ENCODE measurements at places on chromosomes 4 and X.

DNA sequence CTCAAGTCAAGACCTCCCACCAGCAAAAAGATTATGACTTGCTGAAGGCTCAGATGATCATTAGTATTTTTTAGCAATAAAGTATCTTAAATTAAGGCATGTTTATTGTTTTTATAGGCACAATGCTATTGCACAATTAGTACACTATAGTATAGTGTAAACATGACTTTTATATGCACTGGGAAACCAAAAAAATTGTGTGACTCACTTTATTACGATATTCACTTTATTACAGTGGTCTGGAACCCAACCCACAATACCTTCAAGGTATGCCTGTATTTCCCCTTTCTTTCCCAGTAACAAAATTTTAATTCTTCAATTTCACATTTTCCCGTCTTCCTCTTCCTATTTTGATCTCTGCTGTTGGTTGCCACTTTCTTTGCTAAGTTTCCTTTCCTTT lies 37.7 kb downstream of the ZCCHC12 start:
- peaks cover 4% of the 10 kb centered on the region for H3K4me1 ChIP-seq
- no peak overlapping the region for H3K27ac ChIP-seq
- DNase-seq: no peak
- H3K4me3 ChIP-seq: no peak overlapping the region
- H3K36me3 ChIP-seq: no peaks in the 10 kb centered on the region
- H3K27me3 ChIP-seq: no peaks in the 10 kb centered on the region

GRCh38 chrX:31547416-31547815 lies 475.6 kb upstream of the FTHL17 start:
- H3K27me3 ChIP-seq: no peaks in the 10 kb centered on the region
- no peak overlapping the region for H3K4me3 ChIP-seq
- no peak for DNase-seq
- no peak overlapping the region for H3K27ac ChIP-seq
- no peaks in the 10 kb centered on the region for H3K36me3 ChIP-seq
- no peaks in the 10 kb centered on the region for H3K4me1 ChIP-seq

DNA sequence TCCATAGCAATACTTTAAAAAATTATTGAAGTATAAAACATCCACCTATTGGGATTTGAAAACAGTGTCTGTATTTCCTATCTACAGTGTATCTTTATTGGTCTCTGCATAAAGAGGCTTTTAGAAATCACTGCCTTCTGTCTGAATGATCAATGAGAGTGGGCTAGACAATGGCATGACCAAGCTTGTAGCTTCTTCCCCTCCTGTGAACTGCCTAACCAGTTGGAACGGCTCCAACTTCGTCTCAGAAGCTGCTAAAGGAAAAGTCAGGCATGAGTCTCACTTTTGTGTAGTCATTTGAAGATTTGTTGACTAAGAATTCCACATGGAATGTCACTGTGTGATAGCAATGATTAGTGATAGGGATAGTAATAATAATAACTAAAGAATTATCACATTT lies 64.2 kb downstream of the INTS12 start:
- H3K4me1 ChIP-seq: no peaks in the 10 kb centered on the region
- no peak overlapping the region for H3K4me3 ChIP-seq
- H3K36me3 ChIP-seq: no peaks in the 10 kb centered on the region
- H3K27me3 ChIP-seq: peaks cover 31% of the 10 kb centered on the region
- no peak for DNase-seq

GRCh38 chr4:3434881-3435685 lies 6.7 kb upstream of the HGFAC start:
- DNase-seq: no peak
- peaks cover 2% of the 10 kb centered on the region for H3K4me1 ChIP-seq
- H3K4me3 ChIP-seq: no peak overlapping the region
- no peaks in the 10 kb centered on the region for H3K36me3 ChIP-seq

DNA sequence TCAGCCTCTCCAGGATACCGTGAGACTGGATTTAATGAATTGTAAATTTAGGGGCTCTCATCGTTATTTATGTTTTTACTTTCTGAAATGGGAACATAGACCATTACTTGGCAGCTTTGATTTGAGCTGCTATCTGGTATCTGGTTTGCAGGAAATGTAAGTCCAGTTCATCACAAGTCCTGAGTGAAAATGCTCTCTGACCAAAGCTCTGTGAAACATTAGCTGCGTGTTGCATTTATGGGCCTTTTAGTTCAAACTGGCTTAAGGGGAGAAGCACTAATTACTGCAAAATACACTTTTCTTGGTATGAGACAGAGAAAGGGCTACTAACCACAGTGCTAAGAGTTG lies 420 bp downstream of the CC2D2A start:
- H3K27ac ChIP-seq: peak overlapping the region; percentile 85
- peaks cover 39% of the 10 kb centered on the region for H3K4me1 ChIP-seq
- DNase-seq: no peak
- H3K27me3 ChIP-seq: peaks cover 5% of the 10 kb centered on the region
- H3K4me3 ChIP-seq: peak overlapping the region; percentile 87

- DNase-seq: no peak
- no peak overlapping the region for H3K4me3 ChIP-seq
- no peaks in the 10 kb centered on the region for H3K4me1 ChIP-seq
Observed at GRCh38 chrX:20067709-20068561, 48.8 kb downstream of the MAP7D2 start.

DNA sequence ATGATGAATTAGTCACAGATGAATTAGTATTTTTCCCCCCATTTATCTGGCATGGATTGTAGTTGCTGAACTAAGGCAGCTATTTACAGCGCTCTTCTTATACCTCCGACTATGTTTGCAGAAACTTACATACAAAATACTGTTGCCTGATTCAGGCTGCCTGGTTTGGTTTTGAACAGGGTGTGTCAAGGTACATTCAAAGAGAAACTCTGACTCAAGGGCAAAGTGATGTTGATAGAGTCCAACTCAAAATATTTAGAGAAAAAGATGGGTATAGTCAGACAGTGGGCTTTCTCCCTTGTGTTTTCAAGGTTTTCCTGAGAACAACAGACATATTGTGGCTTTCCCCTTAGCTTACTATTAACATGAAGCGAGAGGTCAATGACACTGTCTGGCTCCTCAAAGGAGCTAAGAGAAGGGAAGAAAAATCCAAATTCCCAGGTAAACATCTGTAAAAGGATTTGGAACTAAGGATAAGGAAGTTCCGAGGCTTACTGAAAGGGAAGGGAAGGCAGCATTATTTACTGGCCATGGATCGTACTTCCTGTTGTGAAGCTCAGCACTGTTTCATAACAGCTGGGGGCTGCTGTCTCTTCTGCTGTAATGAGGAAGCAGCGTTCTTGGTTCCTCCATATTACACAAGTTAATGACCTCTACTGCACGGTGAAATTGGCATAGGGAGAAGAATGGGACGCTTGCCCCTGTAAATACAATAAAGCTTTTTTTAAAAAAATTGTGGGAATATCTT lies 30.9 kb downstream of the FAM9C start:
- peak overlapping the region; percentile 76 for H3K4me3 ChIP-seq
- peaks cover 30% of the 10 kb centered on the region for H3K4me1 ChIP-seq
- H3K27me3 ChIP-seq: no peaks in the 10 kb centered on the region
- H3K36me3 ChIP-seq: no peaks in the 10 kb centered on the region
- DNase-seq: no peak

DNA sequence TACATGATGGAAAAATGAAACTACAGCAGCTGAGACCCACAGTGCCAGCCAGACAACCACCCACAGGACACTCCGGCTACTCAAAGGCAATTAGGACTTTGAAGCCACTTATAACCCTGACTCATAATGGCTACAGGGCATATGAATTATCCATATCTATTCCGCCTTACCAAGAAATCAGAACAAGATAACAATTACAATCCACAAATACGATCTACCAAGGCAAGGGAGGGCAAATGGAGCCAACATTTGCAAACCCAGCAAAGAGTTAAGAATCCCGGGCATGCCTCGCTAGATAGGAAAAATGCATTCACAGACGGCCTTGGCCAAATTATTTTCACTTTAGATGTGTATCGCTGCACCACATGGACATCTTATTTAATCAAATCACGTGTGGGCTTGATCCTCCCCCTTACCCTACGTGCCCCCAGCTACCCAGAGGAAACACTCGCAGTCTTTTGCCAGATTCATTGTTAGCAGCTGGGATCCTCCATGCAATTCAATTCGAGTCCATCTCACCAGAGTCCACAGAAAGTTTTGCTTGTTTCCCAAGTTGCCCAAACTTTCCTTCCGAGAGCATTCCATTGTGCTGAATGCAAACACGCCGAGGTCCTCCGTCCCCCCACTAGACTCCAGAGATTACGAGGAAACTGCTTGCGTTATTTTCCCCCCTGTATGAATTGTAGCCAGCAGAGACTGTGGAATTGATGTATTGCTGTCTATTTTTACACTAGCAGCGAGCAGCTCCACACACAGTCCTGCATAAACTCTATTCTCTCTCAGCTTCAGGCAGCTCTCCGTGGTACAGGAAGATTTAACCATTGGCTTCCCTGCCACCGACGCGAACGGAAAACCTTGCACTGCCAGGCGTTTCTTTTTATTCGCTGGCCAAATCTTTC lies 1.2 kb downstream of the PPARGC1A start:
- peaks cover 8% of the 10 kb centered on the region for H3K4me1 ChIP-seq
- H3K27me3 ChIP-seq: peaks cover 8% of the 10 kb centered on the region
- no peak overlapping the region for H3K4me3 ChIP-seq
- H3K36me3 ChIP-seq: no peaks in the 10 kb centered on the region
- no peak overlapping the region for H3K27ac ChIP-seq

GRCh38 chr4:101961144-101961543 lies 170.6 kb downstream of the BANK1 start:
- peaks cover 7% of the 10 kb centered on the region for H3K27me3 ChIP-seq
- no peaks in the 10 kb centered on the region for H3K36me3 ChIP-seq
- H3K4me3 ChIP-seq: no peak overlapping the region
- no peak overlapping the region for H3K27ac ChIP-seq
- no peaks in the 10 kb centered on the region for H3K4me1 ChIP-seq

DNA sequence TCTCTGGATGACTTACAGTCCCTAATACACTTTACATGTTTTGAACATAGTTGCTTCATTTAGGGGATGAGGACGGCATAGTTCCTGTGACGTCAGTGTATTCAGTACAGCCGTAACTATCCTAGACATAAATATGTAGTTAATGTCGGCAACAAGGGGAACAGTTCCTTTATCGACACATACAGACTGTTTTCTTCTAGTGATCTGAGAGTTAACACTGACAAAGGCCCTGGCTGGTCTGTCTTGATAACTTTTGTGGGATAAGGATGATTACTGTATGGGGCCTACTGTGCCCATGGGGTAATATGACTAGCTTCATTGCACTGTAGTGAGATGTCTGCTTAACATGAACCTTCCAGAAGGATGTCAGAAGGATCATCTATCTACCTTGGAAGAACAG lies 131.2 kb downstream of the ZNF518B start:
- no peaks in the 10 kb centered on the region for H3K4me1 ChIP-seq
- H3K27me3 ChIP-seq: no peaks in the 10 kb centered on the region
- no peak for DNase-seq

DNA sequence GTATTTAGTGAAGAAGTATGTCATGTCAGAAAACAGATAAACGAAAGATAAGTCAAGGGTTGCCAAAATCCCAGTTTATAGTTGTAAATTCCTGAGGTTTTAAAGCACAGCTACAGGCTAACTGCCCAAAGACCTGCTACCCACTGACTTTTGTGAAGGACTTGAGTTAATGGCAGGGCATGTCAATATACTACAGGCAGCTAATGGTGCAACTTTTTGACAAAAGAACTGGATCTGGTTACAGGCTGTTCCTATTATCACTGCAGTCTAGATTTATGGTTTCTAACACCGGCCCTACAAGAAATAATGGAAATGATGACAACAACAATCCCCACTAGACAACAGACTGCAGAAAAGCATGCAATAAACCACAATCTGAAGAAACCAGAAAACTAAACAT lies 6.4 kb downstream of the SCML2 start:
- no peaks in the 10 kb centered on the region for H3K36me3 ChIP-seq
- H3K4me3 ChIP-seq: no peak overlapping the region
- H3K4me1 ChIP-seq: peaks cover 2% of the 10 kb centered on the region

DNA sequence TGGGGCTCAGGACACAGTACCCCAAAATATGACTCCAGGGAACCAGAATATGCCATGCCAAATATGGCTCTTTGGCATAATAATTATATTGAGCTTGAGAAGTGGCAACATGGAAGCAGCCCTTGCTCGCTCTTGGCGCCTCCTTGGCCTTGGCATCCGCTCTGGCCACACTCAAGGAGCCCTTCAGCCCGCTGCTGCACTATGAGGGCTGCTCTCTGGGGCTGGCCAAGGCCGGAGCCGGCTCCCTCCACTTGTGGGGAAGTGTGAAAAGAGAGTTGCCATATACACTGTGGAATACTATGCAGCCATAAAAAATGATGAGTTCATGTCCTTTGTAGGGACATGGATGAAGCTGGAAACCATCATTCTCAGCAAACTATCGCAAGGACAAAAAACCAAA lies 18.4 kb upstream of the HERC6 start:
- H3K27ac ChIP-seq: no peak overlapping the region
- no peak for DNase-seq
- no peaks in the 10 kb centered on the region for H3K27me3 ChIP-seq
- no peak overlapping the region for H3K4me3 ChIP-seq
- no peaks in the 10 kb centered on the region for H3K4me1 ChIP-seq

GRCh38 chr4:47721892-47722575 lies 115.8 kb downstream of the CORIN start:
- H3K4me3 ChIP-seq: no peak overlapping the region
- no peak for DNase-seq
- no peak overlapping the region for H3K27ac ChIP-seq
- H3K4me1 ChIP-seq: no peaks in the 10 kb centered on the region
- peaks cover 2% of the 10 kb centered on the region for H3K36me3 ChIP-seq
- peaks cover 67% of the 10 kb centered on the region for H3K27me3 ChIP-seq

DNA sequence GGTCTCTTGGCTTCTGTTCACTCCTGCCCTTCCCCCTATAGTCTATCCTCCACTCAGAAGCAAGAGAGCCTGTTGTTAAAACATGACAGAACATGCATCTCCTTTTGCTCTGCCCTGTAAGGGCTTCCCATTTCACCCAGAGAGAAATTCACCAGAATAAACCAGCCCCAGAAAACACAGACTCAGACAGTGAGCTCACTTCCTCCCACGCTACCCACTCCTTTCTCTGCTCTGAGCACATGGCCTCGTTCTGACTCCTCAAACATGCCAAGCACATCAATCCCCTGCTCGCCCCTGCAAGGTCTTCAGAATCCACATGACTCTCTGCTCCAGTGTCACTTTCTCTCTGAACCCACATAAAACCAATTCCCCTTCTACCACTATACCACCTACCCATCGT lies 50.4 kb downstream of the MID1 start:
- no peaks in the 10 kb centered on the region for H3K27me3 ChIP-seq
- no peak for DNase-seq
- H3K4me1 ChIP-seq: no peaks in the 10 kb centered on the region
- no peak overlapping the region for H3K27ac ChIP-seq
- H3K4me3 ChIP-seq: no peak overlapping the region
- H3K36me3 ChIP-seq: no peaks in the 10 kb centered on the region

Data from T-helper 17 cell (primary cell).